ENCODE measurements at places on chromosomes 5 and 9. TPM values are rescaled to one million over a fixed set of nuclear protein-coding genes. Genes with fewer than 3 reads are reported as not detected.

- DNase-seq = no peak
Measured at GRCh38 chr9:114570742-114571141, 16.8 kb upstream of the ATP6V1G1 start.

DNA sequence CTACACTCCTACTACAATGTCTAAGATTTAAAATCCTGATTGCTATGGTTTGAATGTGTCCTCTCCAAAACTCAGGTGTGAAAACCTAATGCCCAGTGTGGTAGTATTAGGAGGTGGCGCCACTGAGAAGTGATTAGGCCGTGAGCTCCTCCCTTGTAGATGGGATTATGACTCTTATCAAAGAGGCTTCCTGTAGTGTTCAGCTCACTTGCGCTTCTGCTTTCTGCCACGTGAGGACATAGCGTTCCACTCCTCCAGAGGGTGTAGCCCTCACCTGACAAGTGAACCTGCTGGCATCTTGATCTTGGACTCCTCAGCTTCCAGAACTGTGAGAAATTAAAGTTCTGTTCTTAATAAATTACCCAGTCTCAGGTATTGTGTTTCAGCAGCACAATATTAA, 33.0 kb upstream of the WHRN start:
- no peak for DNase-seq

DNA sequence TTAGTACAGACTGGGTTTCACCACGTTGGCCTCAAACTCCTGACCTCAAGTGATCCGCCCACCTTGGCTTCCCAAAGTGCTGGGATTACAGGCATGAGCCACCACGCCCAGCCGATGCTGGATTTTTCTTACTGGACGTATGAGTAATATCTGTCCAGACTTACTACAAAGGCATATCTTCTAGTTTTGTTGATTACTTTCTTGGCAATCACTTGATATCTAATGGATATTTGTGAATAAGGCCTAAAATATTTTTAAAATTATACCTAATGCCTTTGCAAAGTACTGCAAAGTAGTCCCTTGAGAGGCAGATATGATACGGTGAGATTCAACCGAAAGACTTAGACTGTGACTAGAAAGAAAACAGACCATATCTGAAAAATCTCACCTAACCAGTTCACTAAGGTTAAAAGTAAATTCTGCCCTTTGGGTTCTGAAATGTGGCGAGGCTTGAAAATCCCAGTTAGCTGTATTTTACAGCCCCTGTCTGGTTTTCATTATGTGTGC, 152.1 kb downstream of the GNAQ start:
- no peak for DNase-seq

GRCh38 chr9:93298498-93299417, 114.8 kb downstream of the WNK2 start:
- DNase-seq = no peak

DNA sequence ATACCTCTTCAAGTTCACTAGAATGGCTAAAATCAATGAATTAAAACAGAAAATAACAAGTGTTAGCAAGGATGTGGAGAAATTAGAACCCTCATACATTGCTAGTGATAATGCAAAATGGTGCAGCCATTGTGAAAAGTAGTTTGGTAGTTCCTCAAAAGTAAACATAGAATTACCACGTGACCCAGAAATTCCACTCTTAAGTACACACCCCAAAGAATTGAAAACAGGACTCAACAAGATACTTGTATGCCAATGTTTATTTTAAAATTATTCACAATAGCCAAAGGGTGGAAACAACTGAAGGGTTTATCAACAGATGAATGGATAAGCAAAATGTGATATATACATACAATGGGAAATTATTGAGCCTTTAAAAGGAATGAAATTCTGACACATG, 70.3 kb downstream of the BARX1 start:
- DNase-seq = no peak

GRCh38 chr9:14400658-14400995, 86.7 kb upstream of the NFIB start:
- DNase-seq = no peak

- DNase-seq = no peak
Measured at GRCh38 chr9:34124099-34124498, 2.4 kb downstream of the DCAF12 start.

GRCh38 chr5:9148242-9148641, 397.6 kb downstream of the SEMA5A start:
- no peak for DNase-seq

DNA sequence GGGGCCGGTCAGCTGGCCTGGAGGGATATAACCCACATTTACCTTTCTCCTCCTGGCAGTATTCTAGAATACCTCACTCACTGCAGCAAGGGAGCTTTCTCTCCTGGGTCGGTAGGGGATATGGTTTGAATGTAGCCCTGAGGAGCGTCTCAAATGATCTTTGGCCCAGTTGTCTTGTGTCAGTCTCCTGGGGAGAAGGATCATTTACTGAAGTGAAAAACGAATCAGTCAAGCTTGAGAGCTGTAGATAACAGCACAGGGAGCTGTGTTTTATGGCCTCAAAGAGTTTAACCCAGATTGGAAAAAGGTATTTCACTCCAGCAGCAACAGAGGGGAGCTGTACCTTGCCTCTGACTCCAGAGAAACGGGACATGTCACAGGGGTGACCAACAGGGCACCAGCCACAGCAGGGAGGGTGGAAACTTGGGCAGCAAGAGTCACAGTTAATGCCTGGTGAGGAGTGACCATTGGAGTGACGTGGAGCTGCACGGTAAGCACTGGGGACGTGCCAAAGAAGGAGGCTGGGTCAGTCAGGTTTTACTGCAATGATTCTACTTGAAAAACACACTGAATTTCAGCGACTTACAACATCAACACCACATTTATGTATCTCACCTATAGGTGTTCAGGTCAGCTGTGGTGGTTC, 29.8 kb upstream of the ZFR start:
- no peak for DNase-seq

- DNase-seq = no peak
Measured at GRCh38 chr5:169811023-169811422, 169.3 kb downstream of the INSYN2B start.

- DNase-seq = no peak
Measured at GRCh38 chr5:135832941-135833920, 1.2 kb upstream of the SLC25A48 start.

DNA sequence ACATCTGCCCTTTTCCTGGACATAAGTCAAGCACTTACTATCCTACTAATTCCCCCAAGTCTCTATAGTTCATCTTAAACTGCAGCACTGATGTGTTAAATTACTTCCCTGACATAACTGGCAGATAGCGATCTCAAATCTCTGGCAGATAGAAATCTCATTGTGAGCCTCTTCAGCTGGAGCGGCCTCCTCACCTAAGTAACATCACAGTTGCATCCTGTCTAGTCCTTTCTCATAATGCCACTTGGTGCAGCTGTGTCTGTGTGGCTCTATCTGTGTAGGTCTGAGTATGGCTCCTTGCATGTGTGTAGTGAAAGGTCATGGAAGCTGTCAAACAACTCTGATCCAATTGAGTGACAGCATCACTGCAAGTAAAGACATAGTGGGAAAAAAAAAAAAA, 53.6 kb upstream of the FST start:
- no peak for DNase-seq

- no peak for DNase-seq
Measured at GRCh38 chr9:130984521-130984920, 24.5 kb upstream of the LAMC3 start.

- DNase-seq = no peak
Measured at GRCh38 chr5:76818844-76819831, at the start of gene F2RL1. Gene F2RL1 (plus strand): TSS chr5:76819030. CDS start chr5:76819183, 153 bp downstream.

DNA sequence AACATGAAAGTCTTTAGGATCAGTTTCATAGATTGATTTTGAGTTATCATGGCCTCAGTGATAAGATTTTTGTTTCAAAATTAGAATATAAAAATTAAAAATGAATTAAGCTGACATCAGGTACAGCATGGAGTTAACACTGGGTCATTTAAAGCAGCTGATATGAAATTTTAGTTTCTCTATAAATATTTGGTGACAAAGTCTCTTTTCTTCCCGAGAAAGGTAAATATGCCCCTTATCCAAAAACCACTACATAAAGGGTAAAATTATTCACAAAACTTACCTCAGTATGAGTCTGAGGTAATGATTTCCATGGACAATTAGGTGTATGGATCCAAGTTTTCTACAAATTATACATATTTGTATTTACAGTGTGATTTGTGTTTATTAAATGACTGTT, 121.5 kb upstream of the PJA2 start:
- DNase-seq = no peak

TTC39B gene
- 54.2 TPM for total RNA-seq

PRRX2 gene
- total RNA-seq = not detected

ZDHHC11B gene
- 7.3 TPM for total RNA-seq

PRXL2C gene
- 20.8 TPM for total RNA-seq

RNF183 gene
- not detected for total RNA-seq

MARCHF3 gene
- total RNA-seq = 8.9 TPM

GRIN3A gene
- total RNA-seq = not detected
